ENCODE measurements at places on chromosomes 13 and 19. TPM values are rescaled to one million over a fixed set of nuclear protein-coding genes. Genes with fewer than 3 reads are reported as not detected.

The ZSCAN4 gene
- 0.69 TPM for total RNA-seq

The IGFL3 gene
- not detected for total RNA-seq

The ZNF99 gene
- total RNA-seq: not detected

The RELB gene
- total RNA-seq: 1.2 TPM

The STOML3 gene
- not detected for total RNA-seq

The MYCBP2 gene
- total RNA-seq: 233 TPM

The GPATCH1 gene
- total RNA-seq: 8.8 TPM

The EDNRB gene
- total RNA-seq: 0.10 TPM

The SIGLEC6 gene
- not detected for total RNA-seq

The FAM83E gene
- total RNA-seq: 1.5 TPM

The ZNF780B gene
- total RNA-seq: 35.0 TPM
